ENCODE measurements at places on chromosomes 3 and 15.

GRCh38 chr3:194658477-194659242 is 13.3 kb downstream of the LSG1 start:
- DNase-seq: no peak

- DNase-seq: no peak
Measured at GRCh38 chr3:30615615-30616346, 9.4 kb downstream of the TGFBR2 start.

DNA sequence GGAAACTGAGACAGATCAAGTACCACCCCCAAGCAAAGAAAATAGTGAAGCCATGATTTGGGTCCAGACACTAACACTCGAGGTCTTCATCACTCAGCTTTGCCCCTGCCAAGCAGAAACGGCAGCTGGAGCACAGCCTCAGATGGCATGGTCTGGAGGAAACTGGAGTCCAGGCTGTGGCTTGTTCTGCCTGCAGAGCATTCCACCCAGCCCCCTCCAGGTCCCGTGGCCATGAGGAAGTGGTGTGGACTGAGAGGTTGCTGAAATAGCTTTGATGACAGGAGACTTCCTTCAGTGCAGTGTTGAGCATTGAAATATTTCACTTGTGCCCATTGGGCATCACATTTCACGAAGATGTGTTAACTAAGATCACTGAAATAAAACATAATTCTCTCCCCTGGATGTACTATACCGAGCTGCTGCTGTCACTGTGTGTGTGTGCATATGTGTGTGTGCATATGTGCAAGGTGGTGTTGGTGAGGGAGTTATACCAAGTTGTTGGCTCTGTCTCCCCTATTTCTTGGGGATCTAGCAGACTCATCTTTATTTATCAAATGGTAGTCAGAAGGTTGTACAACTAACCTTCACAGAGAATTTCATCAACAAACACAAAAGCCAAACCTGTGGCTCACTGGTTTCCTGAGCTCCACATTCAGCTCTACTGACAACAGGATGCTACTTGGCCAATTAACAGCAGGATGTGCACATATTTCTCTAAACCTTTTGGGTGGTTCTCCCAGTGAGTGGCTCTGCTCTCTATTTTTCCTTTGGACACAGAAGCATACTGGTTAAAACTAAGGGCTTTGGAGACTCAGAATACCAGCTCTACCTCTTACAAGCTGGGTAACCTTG is 660.1 kb upstream of the CFAP20DC start:
- no peak for DNase-seq

DNA sequence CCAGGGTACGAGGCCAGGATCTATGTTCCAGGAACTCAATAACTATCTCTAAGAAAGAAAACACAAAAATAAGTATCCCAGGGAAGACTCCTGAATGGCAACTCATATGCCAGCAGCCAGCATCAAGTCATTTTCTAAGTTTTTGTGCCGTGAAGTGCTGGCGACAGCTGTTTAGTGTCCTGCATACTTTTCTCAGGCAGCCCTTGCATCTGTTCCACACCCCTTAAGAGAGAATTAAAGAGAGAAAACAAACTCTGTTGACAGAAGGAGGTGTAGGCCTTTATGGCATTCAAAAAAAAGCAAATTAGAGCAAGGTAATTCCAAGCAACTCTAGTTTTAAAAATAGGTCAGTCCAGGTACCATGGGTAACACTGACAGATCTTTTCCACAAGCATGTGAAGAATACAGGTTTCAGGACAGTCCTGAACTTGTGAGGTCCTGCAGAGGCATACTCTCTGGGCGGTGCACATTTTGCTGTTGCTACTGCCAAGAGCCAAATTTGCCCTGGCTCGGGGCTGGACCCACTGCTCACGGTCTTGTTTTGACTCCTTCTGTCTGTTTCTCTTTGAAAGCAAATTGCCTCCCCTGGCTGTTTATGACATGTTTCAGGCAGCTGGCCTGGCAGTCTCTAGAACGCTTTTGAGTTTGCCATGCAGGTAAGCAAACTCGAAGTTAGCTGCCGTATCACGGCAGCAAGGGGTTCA is 252.1 kb upstream of the ADAMTS9 start:
- no peak for DNase-seq
